ENCODE measurements at places on chromosomes 2 and 18.
A peak's percentile ranks its signal among the peaks of the same experiment; 100 is the strongest.

- DNase-seq: no peak
These were observed 9.2 kb downstream of the SERPINE2 start for GRCh38 chr2:224029876-224030275.

DNA sequence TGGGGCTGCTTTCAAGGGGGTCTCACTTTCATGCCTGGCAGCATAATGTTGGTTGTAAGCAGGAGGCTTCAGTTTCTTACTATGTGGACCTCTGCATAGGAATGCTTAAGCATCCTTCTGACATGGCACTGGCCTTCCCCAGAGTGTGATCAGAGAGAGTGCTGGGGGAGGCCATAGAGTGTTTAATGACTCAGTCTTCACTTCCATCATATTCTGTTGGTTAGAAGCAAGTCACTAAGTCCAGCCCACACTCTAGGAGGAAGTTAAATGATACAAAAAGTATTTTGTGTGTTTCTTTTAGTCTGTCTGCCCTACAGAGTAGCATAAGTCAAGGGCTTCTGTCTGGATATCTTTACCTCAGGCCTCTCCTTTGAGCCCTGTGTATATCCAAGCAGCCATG lies 64.9 kb downstream of the GALNT1 start:
- DNase-seq: no peak

GRCh38 chr2:162243294-162243693 lies at the start of gene FAP:
FAP (minus strand) TSS chr2:162243445; CDS start chr2:162243327, 118 bp downstream.
- DNase-seq: peak; percentile 79

GRCh38 chr2:37637190-37637860 lies 34.1 kb downstream of the CDC42EP3 start:
- no peak for DNase-seq

- DNase-seq: no peak
These were observed 483.0 kb upstream of the FSIP2 start for GRCh38 chr2:185255566-185255965.

DNA sequence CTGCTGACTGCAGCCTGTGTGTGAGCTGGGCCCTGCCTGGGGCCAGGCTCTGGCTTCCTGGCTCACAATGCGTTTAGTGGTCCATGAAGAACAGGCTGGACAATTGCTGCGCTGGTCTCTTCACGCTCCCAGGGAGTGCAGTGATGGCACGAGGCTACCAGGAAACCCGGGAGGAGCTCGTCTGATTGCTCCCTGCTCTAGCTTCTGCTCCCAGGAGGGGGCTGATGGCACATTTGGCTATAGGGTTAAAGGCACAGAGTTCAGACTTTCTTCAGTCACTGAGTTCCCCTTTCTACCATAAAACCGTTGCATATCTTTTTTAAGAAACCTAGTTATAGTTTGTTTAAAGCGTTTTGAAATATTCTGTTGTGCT lies 60.1 kb downstream of the KCNF1 start:
- no peak for DNase-seq

DNA sequence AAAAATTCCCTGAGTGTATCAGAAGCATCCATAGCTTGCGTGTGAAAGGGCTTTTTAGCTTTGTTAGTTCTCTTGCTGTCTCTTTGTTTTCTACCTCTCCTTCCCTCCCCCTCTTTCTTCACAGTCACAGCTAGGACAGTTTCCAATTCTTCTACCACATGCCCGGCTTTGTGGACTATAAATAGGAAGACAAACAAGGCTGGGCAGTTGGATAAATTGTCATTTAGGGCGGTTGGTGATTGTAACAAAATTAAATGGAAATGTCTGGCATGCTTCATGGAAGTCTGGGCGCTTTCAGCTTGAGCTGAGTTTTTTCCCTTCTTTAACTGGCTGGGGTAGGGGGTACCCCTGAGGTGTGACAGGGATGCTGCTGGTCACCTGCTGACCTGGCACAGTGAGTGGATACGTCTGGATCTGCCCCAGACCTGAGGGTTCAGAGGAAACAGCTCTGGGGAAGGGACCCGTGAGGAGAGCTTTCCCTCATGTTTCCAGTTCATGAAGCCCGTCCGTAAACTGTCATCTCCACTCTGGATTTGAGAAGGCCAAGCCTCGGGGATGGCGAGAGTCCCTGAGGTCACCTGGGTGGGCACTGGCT lies 29.0 kb upstream of the GIGYF2 start:
- DNase-seq: no peak

DNA sequence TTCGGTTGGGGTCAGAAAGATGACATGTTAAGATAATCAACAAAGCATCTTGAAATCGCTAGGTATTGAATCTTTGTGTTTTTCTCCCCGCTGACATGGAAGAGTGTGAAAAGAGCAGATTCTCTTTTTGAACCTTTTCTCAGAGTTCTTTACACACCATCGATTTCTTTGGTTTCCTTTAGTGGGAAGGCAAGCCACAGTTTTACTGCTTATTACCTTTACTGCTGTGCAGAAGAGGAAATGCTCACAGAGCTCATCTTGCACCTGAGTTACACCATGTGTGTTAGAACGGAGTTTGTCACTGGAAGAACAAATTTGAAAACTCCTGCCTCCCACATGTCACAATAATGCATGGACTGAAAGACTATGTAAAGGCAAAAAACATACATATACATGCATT lies 45.3 kb upstream of the PDK1 start:
- DNase-seq: no peak

DNA sequence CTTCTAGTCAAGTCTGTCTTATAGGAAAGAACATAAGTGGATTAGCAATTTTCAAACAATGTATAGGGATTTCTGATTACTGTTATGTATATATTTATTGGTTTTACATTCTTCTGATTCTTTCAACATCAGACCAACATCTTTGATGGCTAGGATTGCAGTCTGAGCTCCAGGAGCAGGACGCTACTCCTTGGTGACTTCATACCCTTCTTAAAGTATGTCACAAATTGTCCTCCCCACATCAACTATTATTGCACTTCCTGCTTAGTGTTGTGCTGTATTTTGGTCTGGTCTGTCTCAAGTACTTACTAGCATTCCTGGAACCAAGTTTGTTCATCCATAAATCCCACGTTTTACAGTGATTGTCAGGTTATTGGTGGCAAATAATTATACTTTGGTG lies 49.0 kb downstream of the MAP2 start:
- DNase-seq: no peak

DNA sequence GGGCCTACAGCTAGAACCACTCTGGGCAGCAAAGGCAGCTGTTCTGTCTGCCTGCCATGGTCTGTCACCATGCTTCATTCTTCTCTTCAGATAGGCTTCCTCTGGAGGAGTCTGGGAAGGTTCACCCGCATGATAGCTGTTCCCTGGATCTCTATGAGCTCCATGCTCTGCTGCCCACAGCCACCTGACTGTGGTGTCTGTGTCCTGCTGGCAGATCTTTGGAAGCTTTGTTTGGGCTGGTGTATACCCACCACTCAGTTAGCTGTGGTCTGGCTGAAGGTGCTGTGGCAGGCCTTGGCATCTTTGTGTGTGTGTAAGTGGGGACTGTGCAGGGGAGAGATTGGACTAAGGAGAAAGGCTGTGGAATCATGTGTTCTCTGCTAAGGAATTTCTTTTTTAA lies 23.4 kb downstream of the MYO1B start:
- DNase-seq: no peak

DNA sequence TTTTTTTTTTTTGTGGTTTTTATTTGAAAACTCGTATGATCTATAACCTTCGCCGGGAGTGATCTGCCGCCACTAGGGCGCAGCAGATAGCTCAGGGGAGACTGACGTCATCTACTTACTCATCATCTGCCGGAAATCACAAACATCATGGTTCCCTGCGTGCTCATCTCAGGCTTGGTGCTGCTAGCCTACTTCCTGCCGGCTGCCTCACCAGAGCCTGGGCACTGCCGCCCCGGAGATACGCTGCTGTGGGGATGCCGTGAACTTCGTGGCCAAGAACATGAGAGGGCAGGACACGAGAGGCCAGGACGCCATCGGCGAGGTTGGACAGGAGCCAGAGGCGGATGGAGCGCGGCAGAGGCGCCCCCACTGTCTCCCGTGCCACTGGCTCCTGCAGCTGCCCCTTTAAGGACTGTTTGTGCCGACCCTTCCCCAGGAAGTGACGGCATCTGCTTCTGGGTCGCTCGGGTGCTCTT lies 68.8 kb downstream of the DOK6 start:
- no peak for DNase-seq

DNA sequence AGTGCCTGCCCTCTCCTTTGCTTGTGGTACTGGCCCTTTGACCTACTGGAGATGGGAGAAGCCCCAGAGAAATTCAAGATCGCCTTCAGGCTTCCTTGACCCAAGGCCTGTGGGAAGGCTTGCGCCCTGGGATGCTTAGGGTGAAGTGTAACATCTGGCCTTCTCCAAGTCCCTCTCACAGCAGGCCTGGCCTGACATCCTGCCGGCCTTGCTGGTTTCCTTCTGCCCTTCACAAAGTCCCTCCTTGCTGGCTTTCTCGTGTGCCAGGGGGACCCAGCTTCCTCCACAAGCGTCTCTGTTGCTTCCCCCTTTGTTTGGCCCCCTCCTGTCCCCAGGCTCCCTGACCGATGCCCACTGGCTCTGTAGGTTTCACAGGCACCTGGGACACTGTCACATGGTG lies 26.4 kb downstream of the TCF7L1 start:
- no peak for DNase-seq

DNA sequence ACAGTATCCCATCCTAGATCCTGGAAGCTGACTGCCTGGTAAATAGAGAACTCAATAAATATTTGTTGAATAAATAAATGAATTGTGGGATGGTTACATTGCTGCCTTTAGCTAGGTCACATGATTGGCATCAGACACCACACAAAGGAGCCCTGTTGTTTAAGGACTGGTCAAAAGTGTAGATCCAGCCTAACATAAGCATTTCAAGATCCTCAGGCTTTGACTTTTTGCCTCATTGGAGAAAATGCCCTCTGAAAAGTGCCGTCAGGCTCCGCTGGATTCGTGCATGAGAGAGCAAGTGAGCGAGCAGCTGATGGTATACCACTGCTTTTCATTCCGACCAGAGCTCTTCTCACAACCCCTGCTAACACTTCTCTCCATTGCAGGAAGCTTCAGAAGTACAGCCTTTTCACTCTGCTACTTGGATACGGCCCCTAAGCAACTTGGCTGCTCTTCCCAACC lies 1.3 kb upstream of the ZNF24 start:
- DNase-seq: no peak

DNA sequence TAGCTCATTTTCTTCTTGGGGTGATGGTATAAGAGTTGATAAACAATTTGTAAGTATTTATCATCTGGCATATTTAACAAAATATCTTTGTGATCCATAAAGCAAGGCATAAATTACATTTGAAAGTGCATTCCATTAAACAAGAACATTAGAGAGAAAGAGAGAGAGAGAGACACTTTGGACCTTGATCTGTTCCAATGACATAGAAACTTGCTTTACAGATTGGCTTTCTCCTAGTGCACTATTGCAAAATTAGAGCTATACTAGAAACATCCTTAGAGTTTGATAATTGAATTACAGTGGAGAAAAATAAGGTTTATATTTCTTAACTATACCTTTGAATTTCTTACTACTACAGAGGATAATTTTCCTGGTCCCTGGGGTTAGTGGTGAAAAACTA lies 5.7 kb upstream of the ACADL start:
- DNase-seq: no peak

DNA sequence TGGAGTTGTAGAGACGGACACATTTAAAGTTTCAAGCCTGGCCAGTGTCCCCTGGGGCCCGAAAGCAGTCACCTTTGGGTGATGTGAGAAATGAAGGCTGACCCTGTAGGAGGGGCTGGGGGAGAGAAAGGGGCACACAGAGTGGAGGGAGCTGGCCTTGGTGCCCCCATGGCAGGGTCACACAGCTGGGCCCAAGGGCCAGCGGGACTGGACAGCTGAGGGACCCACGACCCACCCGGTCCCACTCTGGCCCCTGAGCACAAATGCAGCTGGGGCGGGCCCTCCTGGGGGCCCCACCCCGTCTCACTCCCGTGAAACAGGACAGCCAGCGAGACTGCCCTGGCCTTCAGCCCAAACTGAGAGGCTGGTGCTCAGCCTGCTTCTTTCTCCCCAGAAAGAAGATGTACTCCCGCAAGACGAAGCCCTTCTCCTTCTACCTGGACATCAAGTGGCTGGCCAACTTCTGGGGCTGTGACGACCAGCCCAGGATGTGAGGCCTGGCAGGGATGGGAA lies 6.1 kb downstream of the AGXT start:
- DNase-seq: no peak

DNA sequence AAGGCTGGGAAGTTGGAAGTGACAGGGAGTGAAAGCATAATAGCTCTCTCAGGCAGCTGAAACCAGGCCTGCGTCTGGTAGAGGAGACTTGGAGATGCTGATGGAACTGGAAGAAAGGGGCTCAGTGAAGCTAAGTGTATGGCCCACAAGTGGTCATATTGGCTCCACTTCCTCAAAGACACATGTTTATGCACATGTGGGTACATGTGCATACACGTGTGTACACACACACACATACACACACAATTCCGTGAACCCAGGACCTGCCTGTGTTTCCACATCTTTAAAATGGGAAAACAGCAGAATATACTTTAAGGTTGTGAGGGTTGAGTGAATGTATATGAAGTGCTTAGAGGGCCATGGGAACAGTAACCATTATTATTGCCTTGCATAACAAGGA lies 160.9 kb downstream of the ARL6IP6 start:
- DNase-seq: no peak

DNA sequence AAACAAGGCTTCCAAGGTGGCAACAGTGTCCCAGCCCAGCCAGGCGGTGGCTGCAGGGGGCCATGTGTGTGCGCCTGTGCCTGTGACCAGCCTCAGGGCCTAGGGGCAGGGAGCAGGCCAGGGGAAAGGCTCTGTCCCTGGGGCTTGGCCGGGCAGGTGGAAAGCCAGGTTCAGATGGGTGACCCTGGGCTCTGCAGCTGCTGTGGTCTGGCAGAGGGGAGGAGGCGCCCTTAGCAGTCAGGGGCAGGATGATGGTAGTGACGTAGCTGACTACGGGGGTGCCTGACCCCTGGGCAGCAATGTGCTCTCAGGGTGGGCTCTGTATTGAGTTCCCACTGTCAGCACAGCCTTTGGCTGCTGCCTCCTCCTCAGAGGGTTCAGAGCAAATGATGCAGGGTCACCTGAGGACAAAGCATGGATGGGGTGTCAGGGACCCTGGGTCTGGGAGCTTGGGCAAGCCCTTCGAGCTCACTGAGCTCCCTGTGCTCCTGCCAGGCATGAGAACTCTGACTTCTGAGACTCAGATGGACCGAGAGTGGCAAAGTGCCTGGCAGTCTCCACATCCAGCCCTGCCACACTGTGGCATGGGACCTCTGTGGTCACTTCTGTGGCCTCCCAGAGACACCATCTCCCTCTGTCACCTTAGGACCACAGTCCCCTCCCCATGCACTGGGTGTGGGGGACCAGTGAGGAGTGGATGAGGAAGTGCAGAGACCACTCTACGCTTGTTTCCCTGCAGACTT lies 56.6 kb upstream of the ALPP start:
- DNase-seq: no peak

GRCh38 chr2:110120171-110121051 lies 4.8 kb upstream of the MALL start:
- no peak for DNase-seq

- DNase-seq: no peak
These were observed 58.5 kb downstream of the EIF5B start for GRCh38 chr2:99395589-99396130.

- DNase-seq: no peak
These were observed 151.9 kb upstream of the RND3 start for GRCh38 chr2:150639383-150639782.

- DNase-seq: no peak
These were observed 192.7 kb upstream of the REV1 start for GRCh38 chr2:99682275-99683060.

GRCh38 chr2:121644715-121645114 lies 4.5 kb downstream of the CLASP1 start:
- DNase-seq: no peak
